ENCODE measurements at places on chromosomes 4 and X.

DNA sequence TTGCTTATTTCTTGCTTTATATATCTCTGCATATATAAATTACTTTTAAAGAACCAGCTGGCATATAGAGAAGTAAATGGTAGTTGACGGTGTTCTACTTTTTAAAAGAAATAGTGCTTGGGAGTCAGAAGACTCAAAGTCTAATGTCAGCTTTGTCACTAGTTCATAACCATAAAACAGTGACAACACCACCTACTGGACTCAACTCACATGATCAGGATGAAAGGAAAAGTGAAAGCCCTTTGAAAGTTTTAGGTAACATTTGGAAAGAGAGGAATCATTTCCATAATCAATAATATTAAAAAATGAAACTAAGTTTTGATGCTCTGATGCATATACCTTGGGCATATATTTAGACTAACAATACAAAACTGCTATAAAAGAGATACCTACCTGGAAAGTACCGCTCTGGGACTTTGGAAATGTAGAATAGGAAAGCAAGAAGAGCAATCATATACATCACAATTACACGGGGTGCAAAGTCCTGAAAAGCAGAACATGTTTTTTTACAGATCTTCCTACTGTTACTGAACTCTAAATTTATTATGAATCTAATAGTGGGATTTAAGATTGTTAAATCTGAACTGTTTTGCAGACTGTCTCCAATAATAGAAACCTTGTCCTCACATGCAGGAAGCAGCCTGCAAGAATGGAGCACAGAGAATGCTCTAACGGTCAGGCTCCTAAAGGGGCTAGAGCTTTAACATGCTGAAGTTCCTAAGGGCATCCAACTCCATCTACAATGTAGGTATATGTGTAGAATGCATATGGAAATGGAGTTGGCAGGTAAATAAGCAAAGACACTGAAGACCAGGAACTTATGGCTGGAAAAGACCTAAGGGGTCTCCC, 15.6 kb downstream of the PAQR3 start:
- no peak for DNase-seq

GRCh38 chrX:138946926-138947325, 235.4 kb upstream of the FGF13 start:
- no peak for DNase-seq

DNA sequence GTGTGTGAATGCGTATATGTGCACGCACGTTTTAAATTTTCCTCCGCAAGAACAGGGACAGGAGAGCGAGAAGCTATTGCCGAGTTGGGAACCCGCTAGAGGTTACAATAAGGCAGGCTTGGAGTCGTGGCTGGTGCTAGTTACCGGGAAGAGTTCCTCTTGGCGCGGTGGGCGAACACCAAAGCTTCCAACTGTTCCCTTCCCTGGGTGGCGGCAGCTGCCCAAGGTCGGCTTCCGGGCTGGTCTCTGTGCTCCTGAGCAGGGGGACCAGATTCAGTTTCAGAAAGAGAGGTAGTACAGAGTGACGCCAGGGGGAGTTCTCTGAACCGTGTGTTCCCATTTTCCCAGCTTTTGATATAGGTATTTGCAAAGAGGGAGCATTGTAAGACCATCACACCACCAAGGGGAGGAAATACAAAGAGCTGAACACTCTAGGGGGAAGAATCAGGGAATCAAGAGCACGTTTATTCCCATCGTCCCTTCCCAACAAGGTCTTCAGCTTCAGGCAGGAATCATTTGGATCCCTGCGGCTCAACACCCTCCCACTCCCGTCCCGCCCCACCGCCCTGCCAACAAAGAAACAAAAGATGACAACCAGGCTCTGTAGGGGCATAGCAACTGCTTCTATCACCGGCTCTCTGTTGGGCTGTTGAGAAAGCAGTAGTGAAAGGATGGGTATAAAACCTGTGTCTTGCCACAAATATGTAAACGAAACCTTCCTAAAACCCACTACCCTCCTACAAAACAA, 113.6 kb upstream of the TEX13C start:
- no peak for DNase-seq

DNA sequence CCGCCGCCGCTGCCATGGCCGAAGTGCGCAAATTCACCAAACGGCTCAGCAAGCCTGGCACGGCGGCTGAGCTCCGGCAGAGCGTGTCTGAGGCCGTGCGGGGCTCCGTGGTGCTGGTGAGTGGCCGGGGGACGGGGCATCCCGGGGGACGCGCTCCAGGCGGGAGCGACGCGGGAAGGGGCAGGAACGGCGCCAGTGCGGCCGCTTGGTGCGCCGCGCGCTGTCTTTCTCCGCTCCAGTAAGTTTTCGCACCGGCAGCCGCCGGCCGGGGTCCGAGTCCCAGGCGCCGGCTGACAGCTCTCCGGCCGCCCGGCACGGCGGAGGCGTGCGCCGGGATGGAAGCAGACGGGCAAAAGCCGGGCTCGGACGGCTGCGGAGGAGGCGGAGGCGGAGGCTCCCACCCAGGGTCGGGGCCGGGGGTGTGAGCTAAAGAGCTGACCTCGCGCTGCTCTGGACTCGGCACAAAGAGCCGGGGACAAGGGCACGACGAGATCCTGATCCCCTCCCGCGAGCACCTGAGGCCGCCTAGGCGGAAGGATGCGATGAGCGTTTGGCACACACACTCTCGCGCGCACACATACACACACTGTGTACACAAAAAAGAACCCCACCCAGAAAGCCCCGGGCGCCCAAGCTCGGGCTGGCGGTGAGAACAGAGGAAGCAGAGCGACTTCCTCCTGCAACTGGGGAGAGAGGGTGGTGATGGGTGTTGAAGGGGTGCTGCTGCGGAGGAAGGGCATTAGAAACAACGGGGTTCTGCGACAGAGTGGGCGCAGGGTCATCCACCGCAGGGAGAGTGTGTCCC, 545 bp downstream of the DOCK11 start:
- DNase-seq, result peak; percentile 25

GRCh38 chr4:123505095-123506010, 108.8 kb downstream of the SPRY1 start:
- peak; percentile 67 for DNase-seq

DNA sequence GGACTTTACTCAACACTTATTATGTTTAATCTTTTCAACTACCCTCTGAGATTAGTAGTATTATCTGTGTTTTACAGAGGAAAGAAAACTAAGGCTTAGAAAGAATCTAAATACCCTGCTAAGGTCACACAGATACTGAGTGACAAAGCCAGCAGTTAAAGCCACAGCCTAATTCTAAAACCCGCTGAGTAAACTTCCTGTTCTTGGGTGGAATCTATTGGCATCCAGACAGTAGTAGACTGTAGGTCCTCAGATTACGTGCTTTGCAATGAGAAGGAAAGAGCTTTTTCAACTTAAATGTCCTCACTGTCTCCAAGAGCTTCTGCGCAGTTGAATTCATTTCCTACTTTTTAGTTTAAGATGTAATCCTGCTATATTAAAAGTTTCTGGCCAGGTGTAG, 126.0 kb downstream of the TENM3 start:
- no peak for DNase-seq

DNA sequence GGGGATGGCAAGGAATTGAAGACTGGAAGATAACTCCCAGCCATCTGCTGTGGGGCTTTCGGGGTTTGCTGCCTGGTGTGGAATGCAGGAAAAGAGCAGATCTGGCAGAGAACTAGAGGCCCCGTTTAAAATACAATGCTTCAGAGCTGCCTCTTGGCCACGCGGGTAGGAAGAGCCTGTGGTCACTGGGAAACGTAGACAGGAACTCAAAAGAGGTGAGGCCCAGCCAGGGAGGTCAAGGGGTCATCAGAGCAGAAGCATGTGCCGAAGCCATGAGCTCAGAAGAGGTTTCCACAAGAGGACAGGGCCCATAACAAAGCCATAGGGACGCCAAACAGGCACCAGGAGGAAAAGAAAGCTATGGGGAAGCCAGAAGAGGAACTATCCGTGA, 14.5 kb upstream of the STS start:
- DNase-seq, result no peak

DNA sequence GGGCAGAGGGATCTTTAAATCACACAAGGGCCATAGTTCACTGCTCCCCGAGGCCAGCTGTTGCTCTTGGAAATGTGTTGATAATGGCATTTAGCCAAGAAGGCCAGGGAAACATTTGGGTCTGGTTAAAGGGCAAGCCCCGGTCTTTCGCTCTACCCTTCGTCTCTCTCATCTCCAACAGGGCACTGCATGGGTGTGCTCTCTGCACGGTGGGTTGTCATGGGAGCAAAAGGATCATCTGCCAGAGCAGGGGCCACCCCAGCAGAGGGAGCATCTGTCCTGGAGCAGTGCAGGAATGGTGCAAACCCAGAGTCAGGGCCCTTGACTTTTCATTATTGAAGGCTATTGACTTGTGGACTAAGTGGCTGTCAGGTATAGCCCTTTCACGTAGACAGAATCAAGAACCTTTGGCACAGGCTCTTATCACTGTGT, 22.7 kb upstream of the PGRMC2 start:
- DNase-seq, result no peak

DNA sequence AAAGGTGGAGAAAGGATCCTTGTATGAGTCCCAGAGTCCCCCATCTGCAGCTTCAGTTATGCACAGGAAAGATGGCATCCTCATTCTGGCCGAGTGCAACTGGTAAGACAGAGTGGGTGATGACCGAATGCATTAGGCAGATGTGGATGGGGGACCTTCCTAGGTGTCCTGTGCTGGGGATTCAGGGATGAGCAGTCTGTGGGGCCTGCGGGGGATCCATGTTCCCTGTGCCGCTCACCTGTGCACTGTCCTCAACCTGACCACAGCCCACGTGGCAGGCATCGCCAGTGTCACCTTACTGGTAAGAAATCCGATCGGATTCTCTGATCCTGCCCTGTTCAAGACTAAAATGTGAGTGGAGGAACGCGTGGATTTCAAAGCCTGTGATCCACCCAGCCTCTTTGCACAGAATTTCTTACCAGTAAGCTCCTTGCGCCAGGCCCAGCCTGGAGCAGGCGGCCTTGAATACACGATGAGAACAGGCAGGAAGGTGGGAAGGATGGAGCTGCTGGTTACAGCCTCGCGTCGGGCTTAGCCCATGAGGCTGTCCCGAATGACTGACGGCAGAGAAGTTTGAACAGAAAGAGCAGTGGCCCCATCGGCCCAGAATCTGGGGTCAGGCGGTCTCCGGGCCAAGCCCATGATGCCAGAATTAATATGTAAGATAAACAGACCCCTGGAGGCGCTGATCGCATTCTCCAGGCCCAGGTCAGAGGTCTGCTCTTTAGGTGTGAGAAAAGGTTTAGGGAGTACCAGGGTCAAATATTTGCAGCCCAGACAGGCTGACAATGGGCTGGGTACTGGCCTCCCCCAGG, 56.5 kb downstream of the CPZ start:
- DNase-seq, result peak; percentile 35

All from ascending aorta (tissue), 2 donors.